ENCODE measurements at places on chromosomes 4 and X.

DNA sequence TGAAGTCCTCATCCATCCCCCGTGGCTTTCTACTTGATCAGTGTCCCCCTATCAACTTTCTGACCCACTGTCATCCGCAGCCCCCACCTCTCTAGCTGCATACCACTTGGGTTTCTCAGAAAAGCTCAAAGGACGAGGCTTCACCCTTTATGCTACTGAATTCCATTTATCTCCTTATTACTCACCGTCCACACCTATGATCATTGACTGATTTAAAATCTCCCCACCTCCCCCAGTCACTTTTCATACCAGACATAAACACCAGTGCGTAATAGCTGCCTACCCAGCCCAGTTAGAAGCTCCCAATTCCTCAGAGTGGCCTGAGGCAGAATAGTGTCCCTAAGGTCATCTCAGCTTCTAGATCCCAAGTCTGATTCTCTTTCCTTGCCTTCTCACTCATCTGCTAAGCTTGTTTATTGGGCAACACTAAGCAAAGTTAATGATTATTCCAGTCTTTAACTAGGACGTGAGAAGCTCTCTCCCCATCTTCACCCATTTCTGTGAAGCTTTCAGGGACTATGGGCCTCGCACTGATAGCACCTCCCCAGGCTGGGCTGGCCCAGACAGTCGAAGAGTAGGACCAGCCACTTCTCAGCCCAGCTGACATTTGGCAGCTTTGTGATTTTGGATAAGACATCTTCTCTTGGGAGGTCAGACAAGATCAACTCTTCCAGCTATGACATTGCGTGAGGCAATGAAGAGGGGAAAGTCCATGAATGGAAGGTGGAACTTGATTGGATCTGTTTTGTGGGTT is 7.2 kb upstream of the DDX60L start:
- no peak for DNase-seq
- H3K27me3 ChIP-seq, result no peaks in the 10 kb centered on the region
- H3K4me1 ChIP-seq, result no peaks in the 10 kb centered on the region
- H3K4me3 ChIP-seq, result no peak overlapping the region
- H3K27ac ChIP-seq, result no peak overlapping the region
- H3K36me3 ChIP-seq, result no peaks in the 10 kb centered on the region

- H3K4me3 ChIP-seq, result no peak overlapping the region
- H3K36me3 ChIP-seq, result no peaks in the 10 kb centered on the region
- H3K4me1 ChIP-seq, result no peaks in the 10 kb centered on the region
Measured at GRCh38 chr4:81282131-81282530, 67.1 kb upstream of the PRKG2 start.

DNA sequence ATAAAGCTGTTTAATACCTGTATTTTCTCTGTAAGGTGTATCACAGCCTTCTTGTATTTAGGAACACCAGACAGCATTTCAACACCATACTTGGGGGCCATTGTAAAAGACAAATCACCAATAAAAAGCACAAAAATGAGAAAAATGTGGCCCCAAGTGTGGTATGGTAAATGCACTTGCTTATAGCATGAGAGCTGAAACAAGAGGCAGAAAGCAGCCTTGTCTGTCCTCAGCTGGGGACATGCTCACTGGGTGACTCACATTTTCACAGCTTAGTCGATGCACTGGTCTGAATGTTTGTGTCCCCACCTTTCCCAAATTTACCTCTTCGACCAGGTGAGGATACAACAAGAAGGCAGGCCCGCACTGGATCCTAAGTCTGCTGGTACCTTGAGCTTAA is 639.7 kb upstream of the AGA start:
- no peaks in the 10 kb centered on the region for H3K36me3 ChIP-seq
- H3K4me3 ChIP-seq, result no peak overlapping the region

- H3K4me3 ChIP-seq, result no peak overlapping the region
- no peak overlapping the region for H3K27ac ChIP-seq
- no peaks in the 10 kb centered on the region for H3K36me3 ChIP-seq
- H3K27me3 ChIP-seq, result no peaks in the 10 kb centered on the region
- no peaks in the 10 kb centered on the region for H3K4me1 ChIP-seq
Measured at GRCh38 chr4:108261026-108261425, 92.3 kb upstream of the LEF1 start.

DNA sequence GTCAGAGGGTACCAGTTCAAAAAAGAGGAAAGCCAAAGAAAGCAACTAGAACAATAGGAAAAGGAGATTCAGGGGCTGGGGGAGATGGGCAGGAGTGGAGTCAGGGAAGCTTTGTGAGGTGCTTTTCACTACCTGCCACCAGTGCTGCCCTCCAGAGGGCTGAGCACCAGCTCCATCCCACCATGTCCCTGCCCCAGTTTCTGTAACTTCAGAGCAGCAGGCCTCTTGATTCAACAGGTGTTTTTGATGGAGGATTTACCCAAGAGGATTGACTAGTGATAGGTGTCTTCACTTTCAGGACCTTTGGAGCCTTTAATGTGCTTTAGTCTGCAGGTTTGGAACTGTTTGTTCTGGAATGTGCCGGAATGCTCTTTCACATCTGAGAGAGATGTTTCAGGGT is 12.1 kb downstream of the KIT start:
- peaks cover 3% of the 10 kb centered on the region for H3K27me3 ChIP-seq
- H3K4me1 ChIP-seq, result no peaks in the 10 kb centered on the region
- H3K27ac ChIP-seq, result no peak overlapping the region
- no peak overlapping the region for H3K4me3 ChIP-seq
- DNase-seq, result no peak

- no peak for DNase-seq
- no peak overlapping the region for H3K4me3 ChIP-seq
- no peaks in the 10 kb centered on the region for H3K27me3 ChIP-seq
- H3K4me1 ChIP-seq, result no peaks in the 10 kb centered on the region
Measured at GRCh38 chr4:38919494-38919893, 51.9 kb downstream of the FAM114A1 start.

DNA sequence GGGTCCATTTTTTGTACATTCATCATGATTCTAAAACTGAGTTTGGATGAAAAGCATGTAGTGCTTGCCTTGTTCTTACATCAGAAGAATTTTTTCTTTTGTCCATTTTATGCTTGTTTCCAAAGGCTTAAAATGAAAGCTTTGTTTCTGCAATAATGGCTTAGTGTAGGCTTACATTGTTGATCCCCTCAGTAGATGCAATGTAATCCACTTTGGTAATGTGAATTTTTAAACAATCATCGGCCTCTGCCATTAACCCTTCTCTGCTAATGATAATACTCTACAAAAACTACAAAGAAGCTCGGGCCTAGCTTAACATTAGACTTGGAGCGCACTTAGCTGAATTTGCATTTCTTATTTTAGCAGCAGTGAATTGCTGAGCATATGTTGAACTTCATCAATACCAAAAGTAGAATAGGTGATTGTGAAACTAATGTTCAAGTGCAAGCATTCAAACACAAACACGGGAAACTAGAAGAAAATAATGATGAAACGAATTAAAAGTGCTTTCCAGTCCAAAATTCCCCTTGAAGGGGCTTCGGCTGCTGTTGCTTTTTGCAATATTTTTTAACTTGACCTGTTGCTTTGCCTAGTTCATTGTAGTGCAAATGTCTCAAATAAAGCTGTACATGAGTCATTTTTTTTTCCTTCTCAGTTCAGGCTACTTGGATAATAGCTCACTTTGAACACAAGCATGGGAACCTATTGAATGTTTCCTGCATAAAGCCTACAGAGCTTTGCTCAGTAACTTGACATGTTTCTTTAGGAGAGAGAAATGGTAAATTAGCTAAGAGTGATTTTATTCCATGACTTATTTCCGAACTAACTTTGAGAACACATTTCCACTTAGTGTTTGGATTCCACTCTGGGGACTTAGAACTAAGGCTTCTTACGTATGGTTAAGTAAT is 66.5 kb downstream of the SLIT2 start:
- no peak overlapping the region for H3K4me3 ChIP-seq
- H3K36me3 ChIP-seq, result no peaks in the 10 kb centered on the region
- no peak for DNase-seq
- no peak overlapping the region for H3K27ac ChIP-seq
- H3K4me1 ChIP-seq, result peaks cover 6% of the 10 kb centered on the region
- H3K27me3 ChIP-seq, result no peaks in the 10 kb centered on the region

DNA sequence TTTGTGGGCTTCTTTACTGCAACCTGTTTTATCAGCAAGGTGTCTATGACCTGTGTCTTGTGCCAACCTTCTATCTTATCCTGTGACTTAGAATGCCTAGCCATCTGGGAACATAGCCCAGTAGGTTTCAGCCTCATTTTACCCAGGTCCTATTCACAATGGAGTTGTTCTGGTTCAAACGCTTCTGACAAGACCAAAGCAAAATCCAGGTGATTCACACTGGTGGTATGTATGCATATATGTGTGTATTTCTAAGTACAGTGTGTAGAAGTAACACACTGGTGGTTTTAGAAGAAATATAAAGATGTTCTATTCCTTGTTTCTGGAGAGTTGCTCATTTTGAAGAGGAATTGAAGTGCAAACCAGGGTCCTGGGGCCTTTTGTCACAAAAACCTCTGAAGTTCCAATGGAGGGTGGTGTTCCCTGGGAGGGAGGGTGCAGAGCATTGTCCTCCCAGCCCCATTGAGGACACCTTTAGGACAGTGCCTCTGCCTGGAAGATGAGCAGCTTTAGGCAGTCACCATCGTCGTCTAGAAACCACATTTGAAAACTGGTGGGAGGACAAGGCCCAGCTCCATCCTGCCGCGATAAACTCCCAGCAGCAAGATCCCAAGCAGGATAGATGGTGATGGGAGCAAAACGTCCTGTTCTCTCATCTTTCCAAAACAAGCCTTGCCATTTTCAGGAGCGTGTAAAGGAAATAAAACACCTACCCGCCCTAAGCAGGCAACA is 191.4 kb downstream of the TSPAN5 start:
- peaks cover 9% of the 10 kb centered on the region for H3K4me1 ChIP-seq
- H3K27me3 ChIP-seq, result no peaks in the 10 kb centered on the region
- DNase-seq, result no peak
- no peak overlapping the region for H3K27ac ChIP-seq

DNA sequence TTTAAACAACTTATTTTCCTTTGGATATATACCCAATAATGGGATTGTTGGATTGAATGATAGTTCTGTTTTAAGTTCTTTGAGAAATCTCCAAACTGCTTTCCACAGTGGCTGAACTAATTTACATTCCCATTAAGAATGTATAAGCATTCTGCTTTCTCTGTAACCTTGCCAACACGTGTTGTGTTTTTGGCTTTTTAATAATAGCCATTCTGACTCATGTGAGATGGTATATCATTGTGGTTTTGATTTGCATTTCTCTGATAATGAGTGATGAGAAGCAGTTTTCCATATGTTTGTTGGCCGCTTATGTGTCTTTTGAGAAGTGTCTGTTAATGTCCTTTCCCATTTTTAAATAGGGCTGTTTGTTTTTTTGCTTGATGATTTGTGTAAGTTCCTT is 155.6 kb upstream of the PITX2 start:
- no peaks in the 10 kb centered on the region for H3K27me3 ChIP-seq
- H3K36me3 ChIP-seq, result no peaks in the 10 kb centered on the region
- no peak overlapping the region for H3K4me3 ChIP-seq
- H3K27ac ChIP-seq, result no peak overlapping the region

DNA sequence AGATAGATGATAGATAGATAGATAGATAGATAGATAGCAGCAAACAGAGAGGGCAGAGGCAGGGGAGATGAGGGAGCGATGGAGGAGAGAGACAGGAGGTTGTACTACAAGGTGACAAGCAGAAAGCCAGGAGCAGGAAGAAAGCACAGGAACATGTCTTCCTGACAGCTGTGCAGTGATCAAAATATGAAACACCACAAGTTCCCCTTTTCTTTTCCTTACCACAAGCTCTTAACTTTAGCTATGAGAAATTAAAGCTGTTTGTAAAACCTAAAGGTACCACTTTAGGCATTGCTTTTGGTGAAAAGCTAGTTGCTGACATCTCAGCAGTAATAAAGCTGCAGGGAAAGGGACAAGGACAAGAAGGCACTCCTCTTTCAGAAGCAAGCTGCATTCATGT is 9.1 kb upstream of the MAGED4B start:
- no peaks in the 10 kb centered on the region for H3K36me3 ChIP-seq
- no peak overlapping the region for H3K27ac ChIP-seq
- no peak for DNase-seq
- H3K4me1 ChIP-seq, result no peaks in the 10 kb centered on the region
- no peak overlapping the region for H3K4me3 ChIP-seq
- no peaks in the 10 kb centered on the region for H3K27me3 ChIP-seq

DNA sequence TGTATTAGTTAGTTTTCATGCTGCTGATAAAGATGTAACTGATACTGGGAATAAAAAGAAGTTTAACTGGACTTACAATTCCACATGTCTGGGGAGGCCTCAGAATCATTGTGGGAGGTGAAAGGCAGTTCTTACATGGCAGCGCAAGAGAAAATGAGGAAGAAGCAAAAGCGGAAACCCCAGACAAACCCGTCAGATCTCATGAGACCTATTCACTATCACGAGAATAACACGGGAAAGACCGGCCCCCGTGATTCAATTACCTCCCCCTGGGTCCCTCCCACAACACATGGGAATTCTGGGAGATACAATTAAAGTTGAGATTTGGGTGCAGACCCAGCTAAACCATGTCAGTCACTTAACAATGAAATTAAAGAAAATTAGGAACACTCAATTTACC is 499.1 kb downstream of the FSTL5 start:
- H3K27ac ChIP-seq, result no peak overlapping the region
- no peak for DNase-seq
- H3K4me1 ChIP-seq, result no peaks in the 10 kb centered on the region
- H3K27me3 ChIP-seq, result no peaks in the 10 kb centered on the region
- no peaks in the 10 kb centered on the region for H3K36me3 ChIP-seq
- H3K4me3 ChIP-seq, result no peak overlapping the region

DNA sequence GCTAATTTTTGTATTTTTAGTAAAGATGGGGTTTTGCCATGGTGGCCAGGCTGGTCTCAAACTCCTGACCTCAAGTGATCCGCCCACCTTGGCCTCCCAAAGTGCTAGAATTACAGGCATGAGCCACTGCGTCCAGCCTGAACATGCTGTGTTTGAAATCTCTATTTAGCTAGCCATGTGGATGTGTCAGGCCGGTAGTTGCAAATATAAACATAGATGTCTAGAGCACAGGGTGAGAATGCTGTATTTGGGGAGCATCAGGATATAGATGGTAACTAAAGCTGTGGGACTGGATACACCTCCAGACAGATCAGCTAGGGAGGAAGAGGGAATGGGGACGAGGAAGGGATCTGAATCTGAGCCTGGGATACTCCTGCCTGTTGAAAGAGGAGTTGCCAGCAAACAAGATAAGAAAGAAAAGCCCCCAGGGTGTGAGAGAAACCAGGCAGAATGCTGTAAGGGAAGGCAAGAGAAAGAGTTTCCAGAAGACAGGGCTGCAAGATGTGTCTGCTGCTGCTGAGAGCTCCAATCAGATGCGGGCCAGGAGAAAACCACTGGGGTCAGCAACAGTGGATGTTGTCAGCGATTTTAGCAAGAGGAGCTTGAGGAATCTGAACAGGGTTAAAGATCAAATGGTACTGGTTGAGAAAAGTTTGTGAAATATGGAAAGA is 177.4 kb downstream of the PALLD start:
- no peaks in the 10 kb centered on the region for H3K27me3 ChIP-seq
- no peaks in the 10 kb centered on the region for H3K36me3 ChIP-seq
- no peak for DNase-seq
- H3K4me3 ChIP-seq, result no peak overlapping the region

- peaks cover 18% of the 10 kb centered on the region for H3K4me1 ChIP-seq
- no peak overlapping the region for H3K27ac ChIP-seq
- H3K4me3 ChIP-seq, result no peak overlapping the region
- no peaks in the 10 kb centered on the region for H3K27me3 ChIP-seq
- DNase-seq, result peak; percentile 89
- no peaks in the 10 kb centered on the region for H3K36me3 ChIP-seq
Measured at GRCh38 chrX:153708415-153708814, 15.8 kb downstream of the BCAP31 start.
